HEK293T (cell line): ENCODE measurements at places on chromosomes 11 and 22.

DNA sequence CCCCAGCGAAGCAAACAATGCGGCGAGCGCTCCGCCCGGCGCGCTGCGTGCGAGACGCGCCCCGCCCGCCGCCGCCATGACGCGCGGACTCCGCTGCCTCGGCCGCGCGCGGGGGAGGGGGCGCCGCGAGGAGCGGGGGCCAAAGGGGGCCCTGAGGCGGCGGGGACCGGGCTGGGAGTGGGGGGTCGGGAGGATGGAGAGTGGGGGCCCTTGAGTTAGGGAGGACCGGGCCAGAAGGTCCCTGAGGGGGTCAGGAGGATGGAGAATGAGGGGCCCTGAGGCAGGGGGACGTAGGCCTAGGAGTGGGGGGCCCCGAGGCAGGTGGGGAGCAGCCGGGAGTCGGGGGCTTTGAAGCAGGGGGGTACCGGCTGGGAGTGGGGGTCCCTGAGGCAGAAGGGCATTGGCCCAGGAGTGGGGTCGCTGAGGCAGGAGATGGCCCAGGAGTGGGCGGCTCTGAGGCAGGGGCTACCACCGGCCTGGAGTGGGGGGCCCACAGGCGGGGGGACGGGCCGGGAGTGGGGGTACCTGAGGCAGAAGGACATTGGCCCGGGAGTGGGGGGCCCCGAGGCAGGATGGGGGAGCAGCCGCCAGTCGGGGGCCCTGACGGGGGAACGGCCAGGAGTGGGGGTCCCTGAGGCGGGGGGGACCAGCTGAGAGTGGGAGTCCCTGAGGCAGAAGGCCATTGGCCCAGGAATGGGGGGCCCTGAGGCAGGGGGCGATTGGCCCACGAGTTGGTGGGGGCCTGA is at the start of gene BRD1:
Gene BRD1, minus strand, starts transcription at position 21 of the 746 bp plus-strand sequence. CDS start 3,556 bp downstream, outside the sequence.
- DNase-seq, result peak; percentile 73

DNA sequence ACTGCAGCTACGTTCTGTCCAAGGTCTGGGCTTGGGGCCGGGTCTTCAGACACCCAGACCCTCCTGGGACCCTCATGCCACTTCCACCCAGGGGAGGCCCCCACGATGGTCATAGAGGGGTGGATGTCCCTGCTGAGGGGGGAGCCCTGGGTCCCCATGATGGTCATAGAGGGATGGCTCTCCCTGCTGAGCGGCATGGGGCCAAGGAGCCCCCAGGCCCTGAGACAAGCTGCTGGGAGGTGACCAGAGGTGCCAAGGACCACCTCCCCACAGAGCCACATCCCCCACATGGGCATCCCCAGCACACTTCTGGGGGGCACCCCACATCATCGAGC is 7.2 kb downstream of the MUC5B start:
- no peak for DNase-seq

- DNase-seq, result no peak
Measured at GRCh38 chr11:12598330-12599256, 75.6 kb upstream of the TEAD1 start.

DNA sequence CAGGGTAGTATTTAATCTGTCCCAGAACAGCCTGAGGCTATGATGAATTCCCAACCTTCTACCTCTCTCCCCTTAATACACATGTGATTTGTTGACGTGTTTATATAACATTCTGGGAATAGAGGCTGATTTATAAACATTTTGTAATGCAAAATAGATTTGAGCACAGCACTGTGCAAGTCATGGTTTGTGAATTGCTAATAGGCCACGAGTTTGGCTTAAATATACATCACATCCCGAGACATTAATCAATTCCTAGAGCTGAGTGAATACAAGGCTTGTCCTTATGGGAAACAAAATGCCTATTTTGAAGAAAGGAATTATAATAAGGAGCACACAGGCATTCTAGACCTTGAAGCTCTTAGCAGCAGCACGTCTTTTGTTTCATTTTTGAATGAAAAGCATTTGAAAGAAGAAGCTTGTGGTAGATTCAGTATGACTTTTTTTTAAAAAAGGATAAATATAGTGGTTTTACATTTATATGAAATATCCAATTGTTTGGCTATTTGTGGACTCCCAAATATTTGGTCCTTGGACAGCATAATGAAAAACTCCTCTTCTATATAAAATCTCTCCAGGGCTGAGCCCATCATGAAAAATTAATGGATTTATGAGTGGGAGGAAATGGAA is 116.4 kb downstream of the SLC17A6 start:
- DNase-seq, result no peak

DNA sequence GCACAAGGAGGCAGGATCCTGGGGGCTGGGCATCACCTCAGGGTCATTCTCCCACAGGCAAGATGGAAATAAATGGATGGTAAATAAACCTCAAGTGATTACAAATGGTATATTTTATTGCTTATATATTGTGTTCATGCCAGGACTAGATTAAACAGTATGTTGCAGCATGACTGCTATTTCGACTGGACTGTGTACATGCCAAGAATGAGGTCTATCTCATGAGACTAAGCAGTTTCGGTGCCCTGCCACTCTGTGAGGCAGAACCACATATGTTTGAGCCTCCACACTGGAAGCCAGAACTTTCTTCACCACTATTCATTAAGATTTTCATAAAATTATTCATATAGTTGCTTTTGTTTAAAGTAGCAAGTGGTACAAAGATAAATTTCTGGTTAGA is 140.2 kb downstream of the DDX10 start:
- no peak for DNase-seq

- DNase-seq, result no peak
Measured at GRCh38 chr11:58024601-58025091, 965 bp downstream of the OR9Q1 start.

GRCh38 chr11:71370895-71371673 is 77.1 kb downstream of the DHCR7 start:
- no peak for DNase-seq

DNA sequence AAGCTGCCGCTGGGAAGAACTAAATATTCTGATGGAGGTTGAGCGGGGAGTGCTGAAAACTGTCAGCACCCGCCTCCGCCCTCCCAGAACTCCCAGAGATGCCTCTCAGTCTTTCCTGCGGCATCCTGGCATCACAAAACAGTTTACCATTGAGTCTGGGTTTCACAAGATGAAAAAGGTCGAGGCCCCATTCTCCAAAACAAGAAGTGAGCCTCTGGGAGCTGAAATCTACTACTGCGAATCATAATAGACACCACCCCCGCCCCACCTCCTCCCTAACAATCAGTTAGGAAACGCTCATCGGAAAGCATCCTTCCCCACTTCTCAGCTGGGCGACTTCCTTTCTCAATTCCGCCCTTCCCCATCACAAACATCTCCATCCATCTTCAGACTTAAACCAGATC is 1.0 kb downstream of the SUN2 start:
- DNase-seq, result no peak

DNA sequence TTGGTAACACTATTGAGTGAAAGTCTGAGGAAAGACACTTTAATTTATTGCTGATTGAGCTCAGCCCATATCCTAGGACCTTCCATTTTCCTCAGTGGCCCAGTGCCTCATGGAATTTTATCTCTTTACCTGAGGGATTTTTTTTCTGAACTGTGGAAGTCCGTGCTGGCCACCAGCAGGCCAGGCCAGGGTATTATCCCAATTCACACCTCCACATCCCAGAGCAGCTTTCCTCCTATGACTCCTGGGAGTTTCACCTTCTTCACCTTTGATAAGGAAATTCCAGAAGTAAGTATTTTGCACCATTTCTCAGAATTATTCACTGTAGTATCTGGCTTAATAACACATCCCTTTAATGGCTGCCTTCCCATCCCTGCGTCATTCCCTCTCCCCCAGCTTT is 13.0 kb upstream of the RRAS2 start:
- DNase-seq, result no peak

DNA sequence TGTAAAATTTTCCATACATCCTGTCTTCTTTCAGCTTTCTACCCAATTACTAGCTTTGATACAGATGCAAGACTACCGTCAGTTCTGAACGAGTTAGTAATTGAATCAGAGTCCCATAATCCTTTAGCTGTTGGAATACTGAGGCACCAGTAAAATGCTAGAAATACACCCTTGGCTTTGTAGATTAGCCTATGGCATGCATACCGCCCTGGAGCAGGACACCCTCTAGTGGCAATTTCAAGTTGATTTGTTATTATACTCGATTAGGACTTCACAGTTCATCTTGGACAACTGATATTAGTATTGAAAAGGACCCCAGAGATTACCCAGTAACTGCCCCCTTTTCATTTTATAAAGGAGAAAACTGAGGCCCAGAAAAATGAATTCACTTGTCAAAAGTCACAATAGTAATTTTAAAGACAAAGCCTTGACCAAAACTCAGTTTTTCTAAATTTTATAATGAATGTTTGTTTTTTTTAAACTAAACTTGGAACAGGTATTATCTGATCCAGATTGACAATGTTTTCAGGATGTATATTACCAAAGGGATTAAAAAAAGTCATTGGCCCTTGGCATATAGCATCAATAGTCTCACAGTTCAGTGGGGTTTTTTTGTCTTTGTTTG is 72.6 kb downstream of the HIPK3 start:
- DNase-seq, result peak; percentile 60

DNA sequence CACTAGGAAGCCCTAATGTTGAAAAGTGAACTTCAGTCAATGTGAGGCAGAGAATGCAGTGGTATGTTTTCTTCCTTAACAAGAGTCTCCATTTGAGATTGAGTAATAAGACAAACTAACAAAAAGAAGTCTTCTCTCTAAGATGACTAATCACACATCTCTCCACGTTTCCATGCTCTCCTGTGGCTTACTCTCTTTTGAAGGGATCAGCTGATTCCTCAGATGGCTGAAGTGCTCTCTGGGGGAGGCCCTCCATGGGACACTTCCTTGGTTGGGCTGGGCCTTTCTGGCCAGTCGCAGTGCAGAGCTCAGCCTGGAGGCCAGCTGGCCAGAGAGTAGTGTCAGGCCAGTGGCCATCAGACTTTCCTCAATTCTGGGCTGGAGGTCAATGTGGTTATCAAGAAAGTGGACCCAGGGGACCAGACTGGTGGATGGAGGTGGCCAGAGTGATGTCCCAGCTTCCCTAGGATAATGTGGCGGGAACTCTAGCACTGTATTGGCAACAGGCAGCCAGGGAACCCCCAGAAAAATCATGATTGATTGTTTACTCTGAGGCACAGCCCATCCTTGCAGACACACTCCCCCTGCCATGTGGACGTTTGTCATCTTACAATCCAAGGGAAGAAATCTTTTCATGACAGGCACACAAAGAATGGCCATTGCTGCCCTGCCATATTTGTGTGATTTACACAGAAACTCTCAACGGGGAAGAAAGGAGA is 14.5 kb downstream of the CSRP3 start:
- no peak for DNase-seq

- no peak for DNase-seq
Measured at GRCh38 chr22:50695421-50696250, 23.0 kb downstream of the SHANK3 start.

GRCh38 chr11:9518835-9519410 is 54.5 kb upstream of the WEE1 start:
- no peak for DNase-seq
